AG04450 (cell line): ENCODE measurements at places on chromosomes 11 and 22.

- no peak for DNase-seq
Observed at GRCh38 chr11:78373689-78374088, 43.9 kb downstream of the GAB2 start.

GRCh38 chr11:65381716-65382032, 772 bp downstream of the SLC25A45 start:
- no peak for DNase-seq

DNA sequence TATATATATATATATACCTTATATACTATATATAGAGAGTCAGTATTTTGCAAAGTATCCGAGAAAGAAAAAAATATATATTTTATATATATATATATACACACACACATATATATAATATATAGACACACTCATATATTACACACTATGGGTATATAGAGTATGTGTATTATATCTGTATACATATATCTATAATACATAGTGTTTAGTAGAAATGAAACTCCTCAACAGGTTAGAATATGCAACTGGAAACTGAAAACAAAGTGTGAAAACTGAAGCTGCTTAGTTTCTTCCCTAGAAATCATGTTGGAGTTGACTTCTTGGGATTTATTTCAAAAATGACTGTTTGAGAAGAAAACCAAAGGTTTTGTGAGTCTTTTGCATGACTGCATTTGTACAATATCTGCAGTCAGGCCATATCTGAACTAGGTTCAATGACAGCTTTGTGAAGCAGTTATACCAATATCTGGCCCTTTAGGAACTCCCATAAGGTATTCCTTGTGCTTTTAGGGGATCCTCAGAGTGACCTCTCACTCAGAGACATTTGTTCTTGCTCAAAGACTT, 284.1 kb downstream of the CASP12 start:
- no peak for DNase-seq

- DNase-seq: no peak
Observed at GRCh38 chr11:62142043-62142375, 18.2 kb downstream of the INCENP start.

DNA sequence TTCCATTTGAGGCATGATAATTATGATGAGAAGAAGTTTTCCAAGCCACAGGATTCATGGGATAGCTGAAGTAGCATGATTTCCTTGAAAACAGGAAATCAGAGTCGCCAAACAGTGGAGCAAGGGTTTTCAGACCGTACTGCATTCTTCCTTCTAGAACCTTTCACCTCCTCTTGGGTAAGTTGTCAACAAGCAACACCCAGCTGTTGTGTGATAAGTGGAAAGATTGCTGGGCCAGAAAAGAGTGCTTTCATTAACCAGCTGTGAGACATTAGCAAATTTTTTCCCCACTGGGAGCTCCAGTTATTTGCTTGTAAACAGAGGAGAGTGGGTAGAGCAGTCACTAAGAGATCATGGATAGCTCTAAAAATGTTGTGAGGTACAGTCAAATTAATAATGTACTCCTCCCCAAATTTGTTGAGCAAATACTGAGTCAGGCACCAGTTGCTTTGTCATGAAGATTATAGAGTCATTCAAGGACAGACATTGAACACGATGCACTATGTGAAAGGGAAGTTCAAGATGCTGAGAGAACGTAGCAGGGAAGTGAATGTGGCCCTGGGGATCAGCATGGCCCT, 11.7 kb upstream of the MPEG1 start:
- no peak for DNase-seq

GRCh38 chr22:46355369-46355995, 20.0 kb downstream of the TRMU start:
- peak; percentile 13 for DNase-seq

- DNase-seq: no peak
Observed at GRCh38 chr11:27563201-27563600, 56.6 kb upstream of the LIN7C start.

DNA sequence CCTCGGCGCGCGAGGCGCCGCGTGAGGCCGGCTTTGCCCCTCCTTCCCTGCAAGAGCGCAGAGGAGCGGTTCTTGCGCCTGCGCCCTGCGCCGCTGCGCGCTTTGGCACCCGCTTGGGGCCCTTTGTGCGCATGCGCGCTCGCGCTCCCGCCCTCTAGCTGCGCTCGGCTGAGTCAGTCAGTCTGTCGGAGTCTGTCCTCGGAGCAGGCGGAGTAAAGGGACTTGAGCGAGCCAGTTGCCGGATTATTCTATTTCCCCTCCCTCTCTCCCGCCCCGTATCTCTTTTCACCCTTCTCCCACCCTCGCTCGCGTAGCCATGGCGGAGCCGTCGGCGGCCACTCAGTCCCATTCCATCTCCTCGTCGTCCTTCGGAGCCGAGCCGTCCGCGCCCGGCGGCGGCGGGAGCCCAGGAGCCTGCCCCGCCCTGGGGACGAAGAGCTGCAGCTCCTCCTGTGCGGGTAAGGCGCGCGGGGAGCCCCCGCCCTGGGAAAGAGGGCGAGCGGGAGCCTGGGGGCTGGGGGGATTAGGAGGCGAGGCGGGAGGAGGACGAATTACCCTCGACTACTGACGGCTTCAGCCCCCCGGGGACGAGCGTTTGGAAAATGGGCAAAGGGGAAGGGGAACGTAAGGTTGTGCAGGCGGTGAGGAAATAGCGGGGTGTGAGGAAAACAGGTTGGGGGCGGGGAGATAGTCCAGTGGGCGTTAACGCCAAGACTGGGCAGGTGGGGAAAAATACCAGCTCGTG, at the start of gene RTN3:
TSS of gene RTN3 (plus strand) at position 180 of the 745 bp plus-strand sequence. CDS start at position 317, 137 bp downstream.
- DNase-seq: peak; percentile 97

- DNase-seq: no peak
Observed at GRCh38 chr11:68216171-68216938, 3.3 kb upstream of the KMT5B start.

GRCh38 chr22:29737251-29738117, 17.7 kb downstream of the CABP7 start:
- DNase-seq: no peak

DNA sequence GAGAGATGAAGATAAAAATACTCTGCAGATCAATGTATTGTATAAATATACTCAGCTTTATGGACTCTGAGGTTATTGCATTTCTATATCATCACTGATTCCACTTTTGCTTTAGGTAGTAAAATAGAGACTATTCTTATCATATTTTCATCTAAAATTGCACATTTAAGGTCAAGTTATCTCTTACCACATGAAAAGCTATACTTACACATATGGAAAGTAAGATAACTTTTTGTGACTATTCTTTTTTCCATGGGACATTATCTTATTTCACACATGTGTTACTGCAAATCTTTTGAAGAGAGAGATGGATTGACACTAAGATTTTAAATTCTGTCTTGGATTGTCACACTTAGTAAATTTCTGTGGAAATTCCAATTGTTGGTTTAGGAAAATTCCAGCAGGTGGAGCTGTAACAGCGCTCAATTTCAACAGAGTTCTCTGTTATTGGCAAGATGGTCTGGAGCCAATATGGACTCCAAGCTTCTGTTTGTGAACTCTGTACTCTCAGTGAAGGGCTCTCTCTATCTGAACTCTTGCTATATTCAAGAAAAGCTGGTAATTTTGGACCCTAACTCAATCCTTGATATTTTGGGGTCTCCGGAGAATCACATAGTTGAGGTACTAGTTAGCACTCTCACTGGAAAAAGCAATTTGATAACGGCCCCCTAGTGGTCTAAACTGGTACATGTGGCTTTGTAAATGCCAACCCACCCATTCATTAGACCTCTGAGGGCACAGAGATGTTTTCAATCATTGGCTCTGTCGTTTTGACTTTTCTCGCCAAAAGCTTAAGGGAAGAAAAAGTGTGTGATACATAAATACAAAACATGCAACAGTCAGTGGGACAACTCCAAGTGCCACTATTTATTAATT, 429.7 kb downstream of the ETS1 start:
- DNase-seq: peak; percentile 41

- DNase-seq: peak; percentile 79
Observed at GRCh38 chr22:36644333-36644757, 59.2 kb downstream of the CACNG2 start.

DNA sequence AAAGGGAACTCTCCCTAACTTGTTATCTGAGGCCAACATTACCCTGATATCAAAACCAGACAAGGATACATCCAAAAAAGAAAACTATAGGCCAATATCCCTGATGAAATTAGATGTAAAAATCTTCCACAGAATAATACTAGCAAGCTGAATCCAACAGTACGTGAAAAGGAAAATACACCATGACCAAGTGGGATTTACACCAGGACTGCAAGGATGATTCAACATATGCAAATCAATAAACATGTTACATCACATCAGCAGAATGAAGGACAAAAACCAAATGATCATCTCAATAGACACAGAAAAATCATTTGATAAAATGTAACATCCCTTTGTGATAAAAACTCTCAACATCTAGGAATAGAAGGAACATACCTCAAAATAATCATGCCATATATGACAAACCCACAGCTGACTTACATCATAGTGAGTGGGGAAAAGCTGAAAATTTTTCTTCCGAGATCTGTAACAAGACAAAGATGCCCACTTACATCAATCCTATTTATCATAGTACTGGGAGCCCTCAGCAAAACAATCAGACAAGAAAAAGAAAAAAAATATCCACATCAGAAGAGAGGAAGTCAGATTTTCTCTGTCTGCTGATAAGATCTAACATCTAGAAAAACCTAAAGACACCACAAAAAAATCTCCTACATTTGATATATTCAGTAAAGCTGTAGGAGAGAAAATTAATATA, 703.3 kb upstream of the ANO5 start:
- no peak for DNase-seq

DNA sequence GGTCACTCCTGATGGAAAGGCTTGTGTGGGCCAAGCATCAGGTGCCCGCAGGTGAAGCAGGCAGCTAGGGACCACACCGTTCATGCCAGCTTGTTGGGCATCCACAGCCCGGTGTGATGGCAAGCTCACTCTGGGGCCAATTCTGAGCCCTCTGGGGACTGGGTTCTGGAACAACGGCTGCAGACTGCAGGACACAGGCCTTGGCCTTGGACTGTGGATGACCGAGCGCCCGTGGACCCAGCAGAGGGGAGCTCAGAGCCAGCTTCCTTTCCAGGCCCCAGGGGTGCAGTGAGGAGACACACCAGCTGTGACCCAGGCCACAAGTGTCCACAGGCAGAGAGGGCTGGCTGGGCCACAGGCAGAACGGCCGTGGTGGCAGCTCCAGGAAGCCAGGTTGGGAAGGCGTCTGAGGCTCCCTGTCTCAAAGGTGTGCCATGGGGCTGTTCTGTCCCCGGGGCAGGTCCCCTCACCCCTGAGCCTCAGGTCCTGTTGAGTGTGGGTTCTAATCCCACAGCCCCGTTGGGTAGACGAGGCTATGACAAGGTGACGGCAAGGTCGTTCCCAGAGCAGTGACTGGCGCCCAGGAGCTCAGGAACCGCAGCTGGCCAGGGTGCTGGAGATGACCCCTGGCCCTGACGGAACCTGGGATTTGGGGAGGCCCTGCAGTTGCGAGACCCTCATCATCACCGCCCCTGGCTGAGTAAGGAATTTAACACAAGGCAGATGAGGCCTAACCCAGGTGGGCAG, 1079.4 kb downstream of the BRD1 start:
- no peak for DNase-seq

DNA sequence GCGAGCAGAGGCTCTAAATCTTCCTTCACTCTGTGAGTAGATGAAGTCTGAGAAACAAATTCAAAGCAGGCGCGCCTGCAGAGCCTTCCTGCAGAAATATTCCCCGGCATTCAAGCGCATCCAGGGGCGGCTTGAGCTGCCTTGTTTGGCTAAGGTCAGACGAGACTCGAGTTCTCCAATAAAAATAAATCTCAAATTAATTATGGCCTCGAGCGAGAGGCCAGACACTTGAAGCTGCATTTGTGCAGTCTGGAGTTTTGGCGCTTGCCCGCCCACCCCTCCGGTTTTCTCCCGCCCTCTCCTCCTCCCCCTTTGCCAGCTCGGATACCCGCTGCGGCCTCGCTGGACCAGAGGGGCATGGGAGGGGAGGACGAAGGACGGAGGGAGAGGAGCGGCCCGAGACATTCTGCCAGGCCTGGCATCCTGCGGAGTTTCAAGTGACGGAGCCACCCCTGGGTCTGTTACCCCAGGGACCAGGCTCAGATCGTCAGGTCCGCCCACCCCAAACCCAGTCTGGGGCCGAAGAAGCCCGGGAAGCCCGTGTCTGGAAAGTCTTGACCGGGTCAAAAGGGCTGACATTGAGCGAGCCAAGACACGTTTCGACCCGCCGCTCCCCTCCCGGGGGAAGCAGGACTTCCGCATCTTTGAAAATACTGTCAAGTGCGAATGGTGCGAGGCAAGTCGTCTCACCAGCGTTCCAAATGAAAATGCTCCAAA, 3.8 kb upstream of the FLI1 start:
- no peak for DNase-seq

GRCh38 chr11:32888805-32889204, 3.8 kb upstream of the QSER1 start:
- DNase-seq: peak; percentile 34

GRCh38 chr11:68968306-68969250, 12.2 kb downstream of the MRGPRD start:
- no peak for DNase-seq

GRCh38 chr22:38034278-38034882, 22.8 kb upstream of the PICK1 start:
- DNase-seq: peak; percentile 81

GRCh38 chr11:1877211-1878136, 14.2 kb downstream of the PRR33 start:
- DNase-seq: no peak

GRCh38 chr11:118060869-118061268, 16.0 kb upstream of the TMPRSS4 start:
- DNase-seq: no peak

- no peak for DNase-seq
Observed at GRCh38 chr11:109223451-109223850, 198.5 kb upstream of the C11orf87 start.

GRCh38 chr11:10580623-10581022, 12.2 kb upstream of the LYVE1 start:
- DNase-seq: no peak

- DNase-seq: no peak
Observed at GRCh38 chr22:48714231-48714630, 1113.4 kb downstream of the BRD1 start.

DNA sequence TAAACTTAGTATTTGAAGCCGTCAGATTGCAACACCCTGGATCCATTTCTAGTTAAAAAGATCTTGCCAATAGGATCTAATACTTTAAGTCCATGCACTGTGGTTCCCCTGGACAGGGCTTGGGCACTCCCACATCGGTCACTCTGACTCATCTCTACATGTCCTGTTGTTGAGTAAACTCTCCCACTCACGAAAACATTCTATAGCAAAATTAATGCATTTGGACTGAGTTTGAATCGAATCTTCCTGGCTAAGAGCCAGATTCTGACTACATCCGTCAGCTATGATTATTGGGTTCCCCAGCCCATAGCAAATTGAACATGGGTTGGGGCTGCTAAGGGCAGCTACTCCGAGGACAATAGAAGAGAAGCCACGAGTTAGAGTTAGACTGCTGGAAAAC, 182.1 kb upstream of the SORL1-AS1 start:
- peak; percentile 85 for DNase-seq

DNA sequence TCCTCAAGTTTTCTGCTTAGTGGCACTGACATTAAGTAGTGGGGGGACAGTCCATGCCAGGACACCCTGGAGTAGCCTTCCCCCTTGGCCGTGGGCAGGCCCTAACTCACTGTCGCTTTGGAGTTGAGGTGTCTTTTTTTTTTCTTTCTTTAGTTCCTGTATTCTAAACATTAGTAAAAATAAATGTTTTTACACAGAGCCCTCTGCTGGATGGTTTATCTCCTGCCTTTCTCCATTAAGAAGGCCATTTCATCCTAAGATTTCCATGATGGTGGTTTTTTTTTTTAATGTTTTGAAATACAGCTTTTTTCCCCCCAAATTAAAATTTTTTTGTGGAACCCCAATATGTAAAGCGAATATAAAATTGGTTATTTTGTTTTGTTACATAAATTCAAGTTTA, 1.8 kb upstream of the TIGD3 start:
- DNase-seq: no peak
